Right renal cortex interstitium (tissue), 3 donors: ENCODE measurements at places on chromosomes 4 and X. TPM values are rescaled to one million over a fixed set of nuclear protein-coding genes. Genes with fewer than 3 reads are reported as not detected.

ART3 gene
- polyA plus RNA-seq = 0.28 TPM

GPR119 gene
- polyA plus RNA-seq = not detected

DNA sequence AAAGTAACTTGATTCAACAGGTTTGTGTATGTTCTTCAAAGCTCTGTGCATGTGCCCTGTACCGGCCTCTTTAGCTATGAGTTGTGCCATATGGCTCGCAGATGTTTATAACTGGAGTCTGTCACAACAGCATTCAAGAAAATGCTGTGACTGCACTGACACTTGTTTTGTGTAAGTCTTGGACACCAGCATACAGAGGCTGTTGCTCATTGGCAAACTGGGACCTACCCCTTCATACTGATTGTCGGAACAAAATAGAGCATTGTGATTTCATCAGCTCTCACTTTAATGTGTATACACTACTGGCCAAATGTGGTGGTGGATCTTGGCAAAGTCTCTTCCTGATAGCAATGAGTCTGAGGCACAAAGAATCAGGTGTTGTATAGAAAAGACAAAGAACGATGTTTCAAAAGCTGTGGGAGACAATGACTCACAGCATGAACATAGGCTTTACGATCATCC is 133.9 kb downstream of the EGF start:
- no peak for DNase-seq

CCDC110 gene
- 3.3 TPM for polyA plus RNA-seq

DNA sequence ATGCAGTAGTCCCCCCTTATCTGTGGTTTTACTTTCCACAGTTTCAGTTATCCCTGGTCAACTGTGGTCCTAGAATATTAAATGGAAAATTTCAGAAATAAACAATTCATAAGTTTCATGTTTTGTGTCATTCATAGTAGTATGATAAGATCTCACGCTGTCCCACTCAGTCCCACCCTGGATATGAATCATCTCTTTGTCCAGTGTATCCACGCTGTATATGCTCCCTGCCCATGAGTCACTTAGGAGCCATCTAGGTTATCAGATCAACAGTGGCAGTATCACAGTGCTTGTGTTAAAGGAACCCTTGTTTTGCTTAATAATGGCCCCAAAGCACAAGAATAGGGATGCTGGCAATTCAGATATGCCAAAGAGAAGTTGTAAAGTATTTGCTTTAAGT is 16.2 kb upstream of the SYTL4 start:
- DNase-seq = no peak

CSAG1 gene
- polyA plus RNA-seq = not detected

ADRA2C gene
- 8.1 TPM for polyA plus RNA-seq

DNA sequence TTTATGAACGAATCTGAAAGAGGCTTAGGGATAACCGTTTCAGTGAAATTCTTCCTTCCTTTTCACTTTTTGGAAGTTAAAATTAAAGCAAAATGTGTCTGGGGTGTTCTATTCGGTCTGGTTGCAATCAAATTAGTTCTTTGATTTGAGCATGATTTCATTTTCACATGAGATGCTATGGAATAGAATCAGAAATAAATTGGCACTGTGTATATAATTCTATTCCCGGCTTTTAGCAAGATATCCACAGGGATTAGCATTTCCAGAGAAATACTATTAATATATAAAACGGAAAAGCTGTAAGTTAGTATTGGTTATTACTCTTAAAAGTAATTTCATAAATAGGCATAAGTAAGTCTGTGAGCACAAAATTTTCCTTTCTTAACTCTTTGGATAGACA is 1676.8 kb upstream of the PCDH7 start:
- no peak for DNase-seq

GRCh38 chrX:115348446-115349225 is 59.1 kb downstream of the LUZP4 start:
- DNase-seq = no peak

- DNase-seq = no peak
Measured at GRCh38 chr4:6964858-6965257, 55.2 kb downstream of the TBC1D14 start.

DNA sequence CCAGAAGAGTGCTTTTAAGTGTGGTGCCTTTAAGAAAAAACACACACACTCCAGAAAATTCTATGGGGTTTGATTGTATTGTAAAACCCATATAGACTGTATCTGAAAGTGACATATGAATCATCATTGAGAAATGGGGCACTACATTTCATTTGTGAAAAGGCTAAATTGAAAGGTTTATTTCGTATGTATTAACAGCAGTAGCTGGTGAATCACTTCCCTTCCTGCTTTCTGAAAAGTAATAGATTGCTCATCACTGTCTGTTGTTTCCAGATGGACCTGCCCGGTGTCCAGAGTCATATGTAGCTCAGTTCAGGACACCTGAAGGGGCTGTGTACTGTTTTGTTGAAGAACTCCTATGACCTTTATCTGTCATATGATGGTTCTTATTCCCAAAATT is 28.1 kb upstream of the HPRT1 start:
- no peak for DNase-seq

GSX2 gene
- not detected for polyA plus RNA-seq

DNA sequence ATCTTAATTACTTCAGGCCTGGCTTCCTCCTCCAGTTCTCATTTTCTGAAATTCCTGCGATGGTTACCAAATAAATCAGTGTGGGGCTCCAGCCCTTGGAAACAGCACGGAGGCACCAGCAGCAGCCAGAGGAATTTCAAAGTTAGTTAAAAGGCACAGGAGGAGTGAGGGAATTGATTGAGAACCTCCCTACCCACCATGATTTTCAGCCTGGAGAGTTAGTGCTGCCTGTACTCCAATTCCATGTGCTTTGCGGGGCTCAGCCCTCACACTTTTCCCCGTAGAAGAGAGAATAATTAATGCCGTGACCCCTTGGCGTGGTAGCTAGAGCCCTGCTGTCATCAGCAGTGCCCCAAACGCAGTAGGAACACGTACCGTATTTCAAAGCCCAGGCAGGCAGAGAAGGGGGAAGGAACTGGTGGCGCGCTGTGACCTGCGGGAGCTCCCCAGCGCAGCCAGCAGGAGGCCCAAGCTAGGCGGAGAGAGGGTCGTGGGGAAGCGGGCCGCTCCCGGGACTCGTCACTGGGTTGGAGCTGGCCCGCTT is 84.0 kb upstream of the IGFBP7 start:
- no peak for DNase-seq
